ENCODE measurements at places on chromosomes 1 and 21. TPM values are rescaled to one million over a fixed set of nuclear protein-coding genes. Genes with fewer than 3 reads are reported as not detected.

The LCE2C gene
- total RNA-seq: not detected

The RNF223 gene
- total RNA-seq: not detected

The TTC24 gene
- not detected for total RNA-seq

The CLIC6 gene
- 8.7 TPM for total RNA-seq

The GOLT1A gene
- total RNA-seq: not detected

The S100A6 gene
- 1,173 TPM for total RNA-seq

The SPOCD1 gene
- 14.1 TPM for total RNA-seq

The MYBPHL gene
- total RNA-seq: not detected

The AADACL3 gene
- total RNA-seq: not detected

GRCh38 chr21:44334329-44335030, 4.7 kb downstream of the CFAP410 start:
- no peak for DNase-seq

- DNase-seq: no peak
Observed at GRCh38 chr1:48767975-48768510, 8.6 kb downstream of the BEND5 start.

DNA sequence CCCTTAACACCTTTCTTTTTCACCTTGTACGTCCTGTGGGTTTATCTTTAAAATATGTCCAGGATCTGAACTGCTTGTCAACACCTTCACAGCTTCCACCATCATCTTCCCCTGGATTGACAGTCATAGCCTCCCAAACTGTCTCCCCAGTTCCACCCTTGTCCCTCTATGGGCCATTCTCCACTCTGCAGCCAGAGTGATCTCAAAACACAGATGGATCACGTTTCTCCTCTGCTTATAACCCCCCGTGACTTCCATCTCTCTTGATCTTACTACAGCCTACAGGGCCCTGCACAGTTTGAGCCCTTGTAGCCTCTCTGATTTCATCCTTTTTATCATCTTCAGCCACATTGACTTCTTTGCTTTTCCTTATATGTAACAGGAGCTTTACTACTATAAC, 4.3 kb downstream of the INSRR start:
- no peak for DNase-seq

- DNase-seq: no peak
Observed at GRCh38 chr1:224650290-224650689, 34.2 kb downstream of the CNIH3 start.

DNA sequence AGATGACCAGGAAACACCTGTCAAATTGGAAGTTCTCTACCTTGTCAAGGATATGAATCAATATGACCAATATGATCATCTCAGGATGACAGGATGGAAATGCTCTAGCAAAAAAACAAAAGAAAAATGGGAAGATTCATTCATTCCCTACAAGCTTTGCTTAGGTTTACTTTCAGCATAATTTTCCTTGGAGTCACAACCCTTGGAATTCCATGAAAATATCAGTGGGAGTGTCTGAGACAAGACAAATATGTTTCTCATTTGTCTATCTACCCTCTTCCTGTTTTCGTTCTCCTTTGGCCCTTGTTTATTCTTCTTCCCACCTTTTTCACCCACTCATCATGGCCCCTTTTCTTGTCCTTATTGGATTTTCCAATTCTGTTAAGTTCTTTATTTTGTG, 50.6 kb downstream of the COLGALT2 start:
- DNase-seq: no peak

DNA sequence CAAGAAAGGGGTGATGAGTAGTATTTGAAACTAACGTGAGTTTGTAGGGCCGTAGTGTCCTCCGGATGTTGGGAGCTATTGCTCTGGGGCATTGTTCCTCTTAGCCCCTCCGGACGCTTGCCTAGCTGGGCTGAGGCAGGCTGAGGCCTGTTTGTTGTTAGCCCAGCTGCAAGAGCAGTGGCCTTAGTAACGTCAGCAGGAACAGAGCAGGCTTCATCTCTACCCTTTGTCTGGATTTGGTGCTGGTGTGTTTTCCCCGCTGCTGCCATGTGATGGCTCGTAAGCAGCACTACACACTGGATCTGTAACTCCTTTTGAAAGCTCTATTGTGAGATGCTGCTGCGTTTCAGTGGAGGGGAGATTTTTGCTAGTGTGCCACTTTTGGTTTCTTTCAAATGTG, 57.6 kb downstream of the DNM3 start:
- DNase-seq: peak; percentile 8

GRCh38 chr1:223326776-223327175, 37.2 kb downstream of the SUSD4 start:
- DNase-seq: no peak

- no peak for DNase-seq
Observed at GRCh38 chr1:177864538-177865305, 105.1 kb downstream of the SEC16B start.

GRCh38 chr21:26041431-26042180, 129.0 kb downstream of the APP start:
- DNase-seq: no peak

GRCh38 chr1:229342656-229343569, at the start of gene CCSAP:
TSS of gene CCSAP (minus strand) at chr1:229343047. CDS start at chr1:229342465, 582 bp downstream.
- peak; percentile 23 for DNase-seq

- no peak for DNase-seq
Observed at GRCh38 chr21:45950740-45951515, 30.6 kb upstream of the COL6A1 start.

- no peak for DNase-seq
Observed at GRCh38 chr1:31467005-31467674, 54.1 kb downstream of the SERINC2 start.

DNA sequence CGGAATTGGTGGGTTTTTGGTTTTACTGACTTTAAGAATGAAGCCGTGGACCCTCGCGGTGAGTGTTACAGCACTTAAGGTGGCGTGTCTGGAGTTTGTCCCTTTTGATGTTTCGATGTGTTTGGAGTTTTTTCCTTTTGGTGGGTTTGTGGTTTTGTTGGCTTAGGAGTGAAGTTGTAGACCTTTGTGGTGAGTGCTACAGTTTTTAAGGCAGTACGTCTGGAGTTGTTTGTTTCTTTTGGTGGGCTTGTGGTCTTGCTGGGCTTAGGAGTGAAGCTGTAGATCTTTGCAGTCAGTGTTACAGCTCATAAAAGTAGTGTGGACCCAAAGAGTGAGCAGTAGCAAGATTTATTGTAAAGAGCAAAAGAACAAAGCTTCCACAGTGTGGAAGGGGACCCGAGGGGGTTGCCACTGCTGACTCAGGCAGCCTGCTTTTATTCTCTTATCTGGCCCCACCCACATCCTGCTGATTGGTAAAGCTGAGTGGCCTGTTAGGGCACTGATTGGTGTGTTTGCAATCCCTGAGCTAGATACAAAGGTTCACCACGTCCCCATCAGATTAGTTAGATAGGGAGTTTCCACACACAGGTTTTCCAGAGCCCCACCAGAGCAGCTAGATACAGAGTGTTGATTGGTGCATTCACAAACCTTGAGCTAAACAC, 20.9 kb downstream of the HENMT1 start:
- no peak for DNase-seq

- no peak for DNase-seq
Observed at GRCh38 chr1:155706139-155706538, 17.2 kb downstream of the DAP3 start.

- DNase-seq: no peak
Observed at GRCh38 chr1:9417695-9418094, 121.6 kb upstream of the SLC25A33 start.

DNA sequence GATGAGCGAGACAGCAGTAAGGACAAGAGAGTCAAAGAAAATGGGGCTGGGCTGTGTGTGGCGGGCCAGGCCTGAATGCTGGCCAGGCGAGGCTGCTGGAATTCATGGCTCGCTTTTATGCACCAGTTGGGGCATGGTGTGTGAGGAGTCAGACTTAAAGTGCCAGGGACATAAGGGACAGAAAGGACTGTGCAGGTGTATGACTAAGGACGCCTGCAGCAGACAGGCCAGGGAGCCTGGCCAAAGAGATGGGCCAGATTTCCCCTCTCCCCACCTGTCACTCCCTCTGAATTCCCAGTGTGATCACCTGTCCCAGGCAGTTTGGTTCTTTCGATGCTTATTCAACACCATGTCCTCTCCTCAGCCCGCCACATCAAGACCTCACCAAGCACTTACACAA, 16.9 kb upstream of the SMIM12 start:
- no peak for DNase-seq

GRCh38 chr1:8962812-8963530, 17.3 kb downstream of the CA6 start:
- peak; percentile 23 for DNase-seq

DNA sequence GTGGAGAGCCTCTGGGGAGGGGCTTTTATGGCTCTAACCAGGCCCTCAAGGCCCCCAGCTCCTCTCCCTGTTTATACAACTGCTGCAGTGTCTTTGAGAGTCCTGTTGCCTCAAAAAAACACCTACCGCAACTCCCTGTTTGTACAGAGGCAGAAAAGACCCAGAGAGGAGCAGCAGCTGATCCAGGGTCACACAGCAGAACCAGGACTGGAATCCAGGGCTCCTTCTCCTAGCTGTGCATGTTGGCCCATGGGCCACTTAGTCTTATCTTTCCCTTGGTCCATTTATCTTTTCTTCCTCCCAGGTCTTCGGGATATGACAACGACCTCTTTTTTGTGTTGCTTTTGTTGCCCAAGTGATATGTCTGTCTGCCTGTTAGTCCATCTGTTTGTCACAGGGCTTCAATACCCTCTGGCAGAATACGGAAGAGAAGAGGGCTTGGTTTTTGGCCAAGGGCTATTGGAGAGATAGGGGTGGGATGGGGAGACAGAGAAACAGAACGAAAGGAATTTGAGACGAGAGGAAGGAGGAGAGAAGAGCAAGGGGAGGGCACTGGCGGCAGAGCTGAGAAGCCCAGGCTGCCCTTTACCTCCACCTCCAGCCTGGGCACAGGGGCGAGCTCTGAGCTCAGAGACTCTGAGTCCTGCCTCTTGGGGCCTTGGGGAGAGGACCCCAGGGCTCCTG, 33.5 kb upstream of the WASF2 start:
- DNase-seq: no peak

DNA sequence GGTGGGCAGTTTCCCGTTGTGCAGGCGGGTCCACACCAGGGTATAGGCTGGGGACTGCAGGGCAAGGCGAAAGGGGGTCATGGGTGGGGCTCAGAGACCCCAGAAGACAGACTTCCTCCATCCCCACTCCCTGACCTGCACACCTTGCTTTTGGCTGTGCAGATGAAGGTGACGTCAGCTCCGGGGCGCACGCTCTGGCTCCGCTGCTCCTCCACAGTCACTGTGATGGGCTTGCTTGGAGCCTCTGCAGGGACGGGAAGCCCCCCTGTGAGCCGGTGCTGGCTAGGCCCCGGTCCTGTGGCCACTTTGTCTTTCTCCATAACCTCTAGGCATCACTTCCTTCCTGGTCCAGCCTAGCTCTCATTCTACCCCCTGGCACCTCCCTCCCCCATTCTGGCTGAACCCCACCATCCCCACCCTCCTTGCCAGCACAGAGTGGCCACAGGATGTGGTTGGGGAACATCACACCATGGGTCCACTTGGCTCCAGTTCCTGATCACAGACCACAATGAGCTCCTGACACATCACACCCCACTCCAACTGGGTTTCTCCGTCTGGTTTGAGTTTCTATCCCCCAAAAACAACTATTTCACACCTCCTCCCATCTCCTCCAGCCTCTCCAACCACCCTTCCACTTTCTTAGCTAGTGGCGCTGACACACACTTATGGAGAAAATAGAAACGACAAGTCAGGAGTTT, 45.2 kb downstream of the LDLRAD2 start:
- DNase-seq: no peak

DNA sequence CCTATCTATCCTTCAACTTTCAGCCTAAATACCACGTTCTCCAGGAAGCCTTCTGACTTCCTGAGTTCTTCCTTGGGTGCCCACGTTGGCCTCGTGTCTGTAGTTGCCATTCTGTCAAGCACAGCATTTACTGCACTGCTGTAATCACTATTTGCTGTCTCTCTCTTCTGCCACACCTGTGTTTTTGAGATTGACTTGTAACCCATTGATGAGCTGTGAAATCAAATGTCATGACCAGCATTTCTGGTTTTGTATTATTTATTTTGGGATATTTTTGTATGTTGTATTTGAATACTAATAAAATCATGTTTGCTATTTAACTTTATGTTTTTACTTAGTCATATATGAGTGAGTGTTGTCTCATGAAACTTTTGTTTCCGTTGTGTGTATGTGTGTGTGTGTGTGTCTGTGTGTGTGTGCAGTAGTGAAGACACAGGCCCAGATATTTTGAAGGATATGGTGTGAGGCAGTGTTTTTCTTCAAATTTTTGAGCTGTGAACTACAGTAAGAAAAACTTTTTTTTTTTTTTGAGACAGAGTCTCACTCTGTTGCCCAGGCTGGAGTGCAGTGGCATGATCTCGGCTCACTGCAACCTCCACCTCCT, 126.2 kb upstream of the SERBP1 start:
- no peak for DNase-seq

DNA sequence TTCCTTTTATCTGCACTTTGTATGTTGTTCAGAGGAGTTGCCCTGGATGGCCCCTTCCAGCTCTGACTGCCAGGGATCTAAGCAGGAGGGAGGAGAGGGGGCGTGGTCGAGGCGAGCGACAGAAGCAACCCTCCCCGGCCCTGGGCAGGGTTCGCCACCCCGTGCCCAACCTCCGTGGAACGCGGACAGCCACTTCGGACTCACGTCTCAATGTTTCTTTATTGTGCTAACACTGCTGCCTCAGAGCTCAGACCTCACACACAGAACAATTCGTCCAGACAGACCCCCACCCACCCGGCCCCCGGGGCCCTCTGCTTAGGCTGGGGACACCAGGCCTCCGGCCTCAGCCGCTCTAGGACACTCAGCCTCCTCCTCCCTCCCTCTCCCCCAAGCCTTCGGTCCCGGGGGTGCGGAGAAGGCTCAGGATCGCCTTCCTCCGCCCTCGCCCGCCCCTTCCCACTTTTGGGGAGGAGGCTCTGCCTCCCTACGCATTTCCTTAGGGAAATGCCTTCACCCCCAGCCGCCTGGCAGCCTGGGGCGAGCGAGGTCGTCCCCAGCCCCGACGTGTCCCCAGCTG, 8.3 kb downstream of the VSIG8 start:
- DNase-seq: peak; percentile 71

DNA sequence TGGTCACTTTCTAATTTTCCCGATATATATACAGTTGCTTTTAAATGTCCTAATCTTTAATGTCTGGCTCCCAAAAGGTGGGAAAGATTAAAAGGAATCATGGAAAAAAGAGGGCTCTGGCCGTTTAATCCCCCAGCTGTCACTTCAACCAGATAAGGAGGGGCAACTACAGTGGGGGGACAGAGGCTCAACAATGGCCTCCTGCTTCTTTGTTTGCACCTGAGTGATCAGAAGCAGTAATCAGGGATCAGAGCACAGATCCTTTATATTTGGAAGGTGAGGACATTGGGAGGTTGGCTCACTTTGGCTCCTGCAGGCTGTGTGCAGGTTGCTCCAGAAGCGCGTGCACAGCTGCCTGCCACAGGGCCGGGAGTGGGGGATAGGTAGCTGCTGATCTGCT, 212.8 kb downstream of the FMN2 start:
- no peak for DNase-seq

- no peak for DNase-seq
Observed at GRCh38 chr1:25081496-25081895, 150.8 kb downstream of the SYF2 start.

GRCh38 chr1:198711837-198712236, 73.0 kb downstream of the PTPRC start:
- DNase-seq: no peak

DNA sequence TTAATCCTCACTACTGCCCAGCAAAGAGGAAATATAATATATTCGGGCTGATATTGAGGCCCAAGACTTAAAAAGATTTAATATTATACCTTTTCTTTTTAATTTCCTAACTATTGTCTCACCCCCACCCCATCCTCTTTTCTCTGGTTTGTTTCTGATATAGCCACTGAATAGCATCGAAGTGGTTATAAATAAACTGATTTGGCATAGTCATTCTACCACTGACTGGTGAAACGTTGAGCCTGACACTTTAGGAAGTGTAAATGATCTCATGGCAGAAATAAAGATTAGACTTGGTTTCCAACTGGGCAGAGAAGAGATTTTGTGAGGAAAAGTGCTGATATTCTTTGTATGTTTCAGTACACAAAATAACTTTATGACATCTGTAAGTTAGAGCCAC, 39.3 kb downstream of the DTL start:
- no peak for DNase-seq
